ENCODE measurements at places on chromosomes 1 and 21.

DNA sequence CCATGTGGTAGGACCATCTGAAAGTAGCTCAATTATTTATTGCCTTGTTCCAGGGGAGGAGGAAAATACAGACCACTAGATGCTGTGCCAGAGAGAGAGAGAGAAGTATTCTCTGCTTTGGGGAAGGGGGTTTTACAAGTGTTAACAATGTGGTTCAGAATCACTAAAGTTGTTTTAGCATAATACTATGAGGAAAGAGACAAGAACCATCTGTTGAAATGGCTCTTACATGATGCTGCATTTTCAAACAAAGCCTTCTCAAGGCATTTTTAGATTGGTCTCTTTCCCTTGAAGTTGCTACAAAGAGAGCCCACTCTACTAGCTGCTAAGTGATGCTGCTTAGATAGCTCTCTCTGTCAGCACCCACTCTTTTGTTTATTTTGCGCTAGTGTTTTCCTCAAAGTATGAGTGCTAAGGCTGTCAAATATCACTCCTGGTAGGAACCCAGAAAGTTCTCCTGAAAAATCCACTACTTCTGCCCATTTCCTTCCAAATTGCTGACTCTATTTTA is 255.1 kb downstream of the NFIA start:
- DNase-seq: no peak

- no peak for DNase-seq
Observed at GRCh38 chr1:119097380-119097779, 43.1 kb downstream of the WARS2 start.

DNA sequence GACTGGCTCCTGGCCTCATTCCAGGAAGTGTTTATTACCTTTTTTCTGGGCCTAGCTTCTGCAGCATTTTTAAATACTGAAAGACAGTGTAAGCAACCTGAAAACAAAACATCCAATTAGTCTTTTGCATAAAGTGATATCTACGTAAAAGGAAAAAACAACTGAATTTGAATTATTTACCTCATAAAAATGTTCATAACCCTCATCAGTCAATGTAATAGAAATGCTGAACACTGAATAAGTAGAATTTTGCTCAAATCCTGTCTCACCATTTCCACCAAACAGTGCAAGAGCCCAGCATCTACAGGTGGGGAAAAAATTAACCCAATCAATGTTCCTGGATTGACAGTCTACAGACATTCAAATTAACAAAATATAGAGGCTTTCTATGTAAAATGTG is 64.0 kb downstream of the NRDC start:
- DNase-seq: no peak

- no peak for DNase-seq
Observed at GRCh38 chr21:36478207-36478701, 1.7 kb downstream of the CLDN14 start.

- no peak for DNase-seq
Observed at GRCh38 chr1:244388961-244389360, 62.7 kb downstream of the ADSS2 start.

GRCh38 chr1:37354876-37355650 is 119.3 kb upstream of the ZC3H12A start:
- no peak for DNase-seq

DNA sequence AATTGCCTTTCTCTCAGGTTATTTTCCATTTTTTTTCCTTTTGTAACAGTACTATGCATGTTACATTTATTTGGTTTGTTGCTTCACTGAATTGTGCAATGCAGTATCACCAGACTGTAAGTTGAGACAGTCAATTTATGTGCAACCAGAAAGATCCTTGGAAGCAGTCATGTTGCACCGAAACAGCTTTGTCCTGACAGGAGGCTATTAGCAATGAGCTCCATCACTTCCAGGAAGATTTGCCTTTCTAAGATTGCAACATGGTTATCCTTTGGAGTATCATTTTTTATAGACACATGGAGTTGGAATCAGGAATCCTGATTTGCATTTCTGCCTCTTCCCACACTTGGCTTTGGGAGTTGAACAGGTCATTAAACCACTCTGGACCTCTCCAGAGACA is 84.5 kb upstream of the ST6GALNAC5 start:
- no peak for DNase-seq

GRCh38 chr1:95072117-95072516 is 634 bp downstream of the ALG14 start:
- DNase-seq: no peak

DNA sequence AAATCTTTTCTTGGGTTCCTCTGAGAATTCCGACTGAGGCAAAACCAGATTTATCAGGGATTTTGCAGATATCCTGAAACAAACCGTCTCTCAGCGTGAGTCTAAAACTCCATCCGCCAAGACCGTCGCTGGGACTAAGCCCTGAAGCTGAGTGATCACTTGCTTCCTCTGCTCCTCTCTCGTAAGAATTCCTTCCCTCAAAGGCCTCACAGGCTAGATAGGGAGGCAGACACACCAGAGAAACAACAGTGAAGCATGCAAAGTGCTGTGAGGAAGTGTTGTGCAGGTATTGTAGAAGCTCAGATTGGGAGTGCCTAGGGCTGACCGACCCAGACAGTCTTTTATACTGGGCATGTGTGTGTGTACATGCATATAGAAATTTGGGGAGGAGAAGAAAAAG is 119.1 kb downstream of the RGS7 start:
- no peak for DNase-seq

- no peak for DNase-seq
Observed at GRCh38 chr1:202355944-202356553, 7.5 kb downstream of the PPP1R12B start.

DNA sequence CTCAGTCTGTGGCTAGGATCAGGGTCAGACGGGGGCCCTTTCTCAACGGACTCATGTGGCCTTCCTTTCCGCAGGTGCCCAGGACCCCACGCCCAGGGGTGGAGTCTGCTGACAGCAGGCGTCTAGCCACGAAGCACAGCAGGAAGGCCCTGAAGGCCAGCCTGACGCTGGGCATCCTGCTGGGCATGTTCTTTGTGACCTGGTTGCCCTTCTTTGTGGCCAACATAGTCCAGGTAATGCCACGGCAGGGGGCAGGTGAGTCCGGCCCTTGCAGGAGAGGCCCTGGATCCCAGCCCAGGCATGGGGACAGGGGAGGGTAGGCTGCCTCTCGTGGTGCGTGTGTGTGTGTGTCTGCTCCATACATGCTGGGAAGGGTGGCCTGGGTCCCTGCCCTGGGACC is 13.8 kb downstream of the HTR6 start:
- DNase-seq: no peak

DNA sequence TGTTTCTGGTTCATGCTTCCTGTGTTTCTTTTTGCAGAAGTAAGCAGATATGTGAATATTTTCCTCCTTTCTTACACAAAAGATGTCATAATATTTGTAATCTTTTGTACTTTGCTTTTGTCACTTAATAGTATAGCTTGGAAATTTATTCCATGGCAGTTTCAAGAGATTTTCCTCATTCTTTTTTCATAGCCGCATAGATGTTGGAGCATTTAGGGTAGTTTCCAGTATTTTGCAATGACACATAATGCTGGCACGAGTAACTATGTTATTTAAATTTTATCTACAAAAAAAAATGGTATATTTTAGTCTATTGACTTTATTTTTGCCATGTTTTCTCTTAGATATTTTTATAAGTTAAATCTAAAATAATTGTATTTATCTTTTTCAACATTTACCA is 40.7 kb downstream of the AGO3 start:
- DNase-seq: no peak

DNA sequence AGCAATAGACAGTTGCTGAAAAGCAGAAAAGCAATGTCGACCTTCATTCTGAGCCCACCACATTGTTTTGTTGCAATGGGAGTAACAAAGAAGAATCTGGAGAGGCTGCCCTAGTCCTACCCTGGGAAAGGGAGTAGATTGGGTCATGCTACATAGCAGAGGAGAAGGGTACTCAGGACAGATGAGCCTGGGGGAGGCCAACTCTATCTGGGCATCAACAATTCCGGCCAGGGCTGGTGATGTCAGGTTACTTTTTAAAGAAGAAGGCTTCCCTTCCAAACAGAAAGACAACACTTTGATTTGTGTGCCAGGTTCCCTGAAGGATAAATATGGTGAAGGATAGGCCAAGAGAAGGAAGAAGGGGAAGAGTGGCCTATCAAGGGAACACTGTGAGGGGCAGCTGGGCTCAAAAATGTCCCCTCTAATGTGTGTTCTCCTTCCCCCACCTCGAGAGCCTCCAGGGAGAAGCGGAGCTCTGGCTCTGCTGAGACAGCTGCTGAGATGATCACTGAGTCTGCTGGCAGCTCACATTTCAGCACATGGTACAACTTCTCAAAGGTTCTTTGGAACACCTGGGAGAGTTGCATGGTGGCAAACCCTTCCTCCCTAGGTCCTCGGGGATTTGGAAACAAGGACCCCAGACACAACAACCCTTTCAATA is 3.2 kb upstream of the ADIPOR1 start:
- no peak for DNase-seq

DNA sequence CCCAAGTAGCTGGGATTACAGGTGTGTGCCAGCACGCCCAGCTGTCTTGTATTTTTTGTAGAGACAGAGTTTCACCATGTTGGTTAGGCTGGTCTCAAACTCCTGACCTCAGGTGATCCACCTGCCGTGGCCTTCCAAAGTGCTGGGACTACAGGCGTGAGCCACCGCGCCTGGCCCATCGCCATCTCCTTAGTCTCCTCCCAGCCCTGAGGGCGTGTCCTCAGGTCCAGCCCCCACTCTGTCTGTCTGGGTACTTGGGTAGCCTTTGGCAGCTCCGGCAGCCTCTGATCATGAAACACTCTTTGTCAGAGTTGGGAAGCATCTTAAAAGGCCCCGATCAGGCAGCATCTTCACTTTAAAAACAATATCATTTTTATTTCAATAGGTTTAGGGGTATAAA is 90.3 kb upstream of the DISP3 start:
- no peak for DNase-seq

DNA sequence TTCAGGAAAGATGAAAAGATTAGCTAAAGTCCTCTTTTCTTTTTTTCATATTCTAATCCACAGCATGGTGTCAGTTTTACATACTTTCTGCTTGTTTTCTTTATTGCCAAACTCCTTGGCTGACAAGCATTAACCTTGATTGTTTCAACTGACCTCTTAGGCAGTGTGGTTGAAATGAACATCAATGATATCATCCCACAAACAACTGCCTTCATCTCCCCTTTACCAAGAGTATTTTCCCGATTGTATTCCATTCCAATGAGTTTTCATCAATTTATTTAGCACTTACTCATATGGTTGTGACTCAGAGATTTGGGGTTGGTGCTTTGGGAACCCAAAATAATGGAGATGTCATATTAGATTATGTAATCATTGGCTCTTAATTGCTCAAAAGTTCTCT is 71.8 kb downstream of the SPAG17 start:
- no peak for DNase-seq

DNA sequence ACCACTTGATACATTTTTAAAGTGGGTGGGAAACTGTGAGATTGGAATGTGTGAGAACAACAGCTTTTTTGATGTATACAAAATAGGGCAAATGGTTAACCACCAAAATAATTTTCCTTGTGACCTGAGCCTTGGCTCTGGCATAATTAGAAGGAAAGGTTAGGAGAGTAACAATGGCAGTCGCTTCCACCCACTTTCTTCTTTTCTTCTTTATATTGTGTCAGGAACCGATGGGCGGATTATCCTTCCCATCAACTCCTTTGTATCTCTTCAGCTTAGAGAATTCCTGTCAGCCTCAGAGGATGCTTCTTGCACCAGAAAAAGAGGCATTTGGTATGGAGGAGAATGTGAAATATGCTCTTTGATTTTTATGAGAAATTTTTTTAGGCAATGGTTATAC is 90.6 kb downstream of the SDCCAG8 start:
- no peak for DNase-seq

- DNase-seq: no peak
Observed at GRCh38 chr1:59110271-59110670, 186.6 kb upstream of the FGGY start.

DNA sequence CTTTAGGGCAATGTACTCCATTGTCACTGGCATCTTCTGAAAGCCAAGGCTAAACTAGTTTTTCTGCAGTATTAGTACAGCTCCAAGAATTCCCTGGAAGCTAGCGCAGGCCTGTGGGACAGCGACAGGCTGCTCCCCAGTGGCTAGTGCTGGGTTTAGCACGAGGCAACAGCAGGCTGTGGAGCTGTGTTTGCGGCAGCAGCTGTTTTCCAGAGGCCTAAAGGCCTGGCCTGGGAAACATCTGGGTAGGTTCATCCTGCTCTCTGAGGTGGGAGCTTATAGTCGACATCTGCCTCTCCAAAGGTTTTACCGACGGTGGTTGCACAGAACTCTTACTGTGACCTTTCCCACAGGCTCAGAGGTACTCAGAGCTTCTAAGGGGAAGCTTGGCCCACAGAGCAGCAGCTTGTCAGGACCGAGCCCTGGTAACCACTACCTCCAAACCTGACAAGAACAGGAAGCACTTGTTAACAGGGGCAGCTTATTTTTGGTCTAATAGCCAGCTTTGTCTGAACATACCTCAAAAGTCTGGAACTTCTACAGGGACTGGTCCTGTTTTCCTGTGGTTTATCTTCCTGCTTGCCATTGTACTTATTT is 17.2 kb downstream of the CC2D1B start:
- no peak for DNase-seq

- no peak for DNase-seq
Observed at GRCh38 chr1:232306269-232306961, 323.5 kb downstream of the SIPA1L2 start.

DNA sequence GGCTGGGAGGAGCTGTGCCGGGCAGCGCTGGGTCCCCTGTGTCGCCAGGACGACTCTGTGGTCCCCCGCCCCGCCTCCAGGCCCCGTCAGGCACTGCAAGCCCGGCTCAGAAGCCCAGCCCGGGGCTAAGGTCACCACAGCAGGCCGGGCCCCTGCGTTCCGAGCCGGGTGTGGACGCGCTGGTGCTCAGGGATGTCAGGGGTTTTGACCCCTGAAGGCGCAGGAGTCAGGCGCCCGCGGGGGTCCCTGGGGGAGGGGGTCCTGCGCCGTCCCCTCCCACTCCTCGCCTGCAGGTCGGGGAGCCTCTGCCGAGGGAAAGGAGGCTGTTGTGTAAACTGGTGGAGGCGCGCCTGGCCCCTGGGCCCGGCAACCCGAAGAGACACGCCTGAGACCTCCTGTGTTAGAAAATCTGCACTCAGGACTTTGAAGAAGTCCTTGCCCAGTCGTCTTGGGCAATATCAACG is 23.7 kb upstream of the TMEM54 start:
- no peak for DNase-seq

GRCh38 chr1:232426801-232427200 is 203.1 kb downstream of the SIPA1L2 start:
- DNase-seq: no peak

GRCh38 chr1:241810769-241811405 is 37.1 kb upstream of the EXO1 start:
- DNase-seq: no peak

- no peak for DNase-seq
Observed at GRCh38 chr1:46003315-46003714, 129.1 kb downstream of the PIK3R3 start.

DNA sequence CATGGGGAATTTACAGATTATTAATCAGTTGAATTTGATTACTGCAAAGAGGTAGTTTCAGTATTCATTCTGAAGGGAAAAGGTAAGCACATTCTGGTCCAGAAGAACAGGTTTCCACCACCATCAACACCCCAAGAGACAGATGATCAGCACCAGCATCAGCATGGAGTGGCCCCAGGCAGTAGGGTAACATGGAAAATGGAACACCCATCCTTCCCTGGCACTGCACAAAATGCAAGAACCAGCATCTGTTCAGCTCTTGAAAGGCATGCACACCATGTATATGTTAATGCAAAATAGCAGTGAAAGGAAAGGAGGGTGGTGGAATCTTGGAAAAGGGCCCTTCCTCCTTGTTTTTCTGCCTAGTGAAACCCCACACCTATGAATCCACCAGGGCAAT is 9.2 kb downstream of the HSD3B1 start:
- DNase-seq: no peak

Measured in NCI-H1930 (cell line).